Activated CD8-positive, alpha-beta T cell treated with anti-CD3 and anti-CD28 coated beads for 36 hours (primary cell): ENCODE measurements at places on chromosomes 2 and 18.

DNA sequence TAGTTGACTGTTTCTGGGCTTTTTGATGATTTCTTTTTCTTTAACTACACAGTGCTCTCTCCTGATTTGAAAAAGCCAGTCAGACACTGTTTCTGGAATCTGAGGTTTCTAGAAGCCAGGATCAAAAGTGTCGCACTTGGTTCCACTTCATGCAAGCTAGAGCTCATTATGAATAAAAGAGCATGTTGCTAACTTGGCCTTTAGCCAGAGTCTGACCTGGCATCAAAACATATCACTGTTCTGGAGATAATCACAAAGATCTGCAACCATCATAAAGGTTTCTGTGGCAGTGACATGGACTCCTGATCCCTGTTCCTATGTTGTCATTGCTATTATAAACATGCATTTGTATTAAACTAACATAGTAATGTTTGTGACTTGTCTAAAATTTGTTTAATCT is 76.1 kb upstream of the MAPRE2 start:
- DNase-seq = no peak

GRCh38 chr2:179861416-179862067 is at the start of gene ZNF385B:
Gene ZNF385B (minus strand): TSS chr2:179861612.
- peak; percentile 3 for DNase-seq

DNA sequence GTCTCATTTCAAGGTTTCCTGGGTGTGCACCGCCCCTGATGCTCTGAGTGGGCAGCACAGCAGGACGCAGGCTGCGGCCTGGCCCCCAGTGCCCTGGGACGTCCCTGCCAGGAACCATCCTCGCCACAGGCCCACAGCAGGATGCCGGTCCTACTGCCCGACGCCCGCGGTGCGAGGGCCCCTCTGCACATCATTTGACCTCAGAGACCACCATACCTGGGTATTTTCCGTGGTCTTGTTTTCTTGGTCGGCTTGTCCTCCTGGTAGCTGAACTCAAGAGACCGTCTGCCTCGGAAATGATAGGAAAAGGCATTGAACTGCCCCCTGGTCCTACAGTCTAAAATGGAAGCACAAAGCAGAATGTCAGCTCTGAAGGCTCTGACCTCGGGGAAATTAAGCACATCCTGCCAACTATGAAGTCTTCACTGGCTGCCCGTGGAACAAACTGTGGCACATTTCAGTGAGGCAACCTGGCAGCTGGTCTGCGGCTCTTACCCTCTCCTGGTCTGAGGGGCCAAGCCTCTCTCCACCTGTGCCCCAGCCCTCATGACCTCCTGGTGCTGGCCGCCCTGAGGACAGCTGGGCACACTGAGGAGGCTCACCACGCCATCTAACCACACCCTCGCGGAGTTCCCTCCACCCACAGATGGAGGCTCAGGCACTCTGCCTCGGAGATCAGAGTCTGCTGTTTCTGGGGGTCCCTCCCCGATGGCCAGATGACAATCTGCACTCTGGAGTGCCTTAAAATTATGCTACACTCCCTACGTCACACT is 105.0 kb downstream of the PXDN start:
- DNase-seq = no peak

- peak; percentile 37 for DNase-seq
These were observed 166.6 kb downstream of the RNF144A start for GRCh38 chr2:7083580-7084509.

DNA sequence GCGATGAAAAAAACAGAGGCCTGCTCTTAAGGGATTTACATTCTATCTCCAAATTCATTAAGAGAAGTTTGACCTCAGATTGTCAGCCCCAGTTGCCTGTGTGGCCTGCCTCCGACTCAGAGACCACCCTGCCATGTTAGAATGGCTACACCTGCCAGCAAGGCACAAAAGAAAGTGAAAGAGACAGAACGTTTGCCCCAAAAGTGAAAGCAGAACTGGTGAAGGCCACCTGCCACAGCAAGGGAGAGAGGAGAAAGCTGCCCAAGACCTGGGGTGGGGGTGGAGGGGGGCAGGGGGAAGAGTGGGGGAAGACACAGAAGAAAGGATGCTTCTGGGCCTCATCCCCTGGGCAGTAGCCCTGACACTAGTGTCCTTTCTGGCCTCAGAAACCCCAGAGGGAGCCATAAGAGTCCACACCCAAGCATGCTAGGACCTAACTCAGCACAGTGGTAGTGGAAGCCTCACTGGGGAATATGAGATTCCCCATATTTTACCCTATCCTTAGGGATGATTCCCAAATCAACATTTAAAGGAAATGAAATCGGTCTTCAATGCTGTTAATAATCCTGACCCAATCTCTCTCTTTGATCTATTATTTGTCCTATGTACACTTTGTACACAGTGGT is 389.7 kb downstream of the TXNL1 start:
- peak; percentile 3 for DNase-seq

DNA sequence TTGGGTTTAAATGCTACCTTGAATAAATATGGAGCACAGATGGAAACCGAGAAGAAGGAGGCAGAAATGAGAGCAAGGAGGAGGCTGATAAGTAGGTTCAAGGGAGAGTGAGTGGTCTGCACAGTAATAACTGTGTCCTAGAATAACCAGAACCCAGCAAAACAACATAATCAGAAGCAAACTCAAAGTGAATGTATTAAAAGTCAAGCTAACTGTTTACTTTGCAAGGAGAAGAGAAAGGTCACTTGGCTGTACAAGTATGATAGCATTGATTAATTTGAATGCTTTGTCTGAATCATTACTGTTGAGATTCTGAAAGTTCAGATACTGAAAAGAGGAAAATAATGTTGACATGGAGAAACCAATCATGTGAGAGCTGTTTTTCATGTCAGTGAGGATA is 258.8 kb downstream of the PLCL1 start:
- no peak for DNase-seq

DNA sequence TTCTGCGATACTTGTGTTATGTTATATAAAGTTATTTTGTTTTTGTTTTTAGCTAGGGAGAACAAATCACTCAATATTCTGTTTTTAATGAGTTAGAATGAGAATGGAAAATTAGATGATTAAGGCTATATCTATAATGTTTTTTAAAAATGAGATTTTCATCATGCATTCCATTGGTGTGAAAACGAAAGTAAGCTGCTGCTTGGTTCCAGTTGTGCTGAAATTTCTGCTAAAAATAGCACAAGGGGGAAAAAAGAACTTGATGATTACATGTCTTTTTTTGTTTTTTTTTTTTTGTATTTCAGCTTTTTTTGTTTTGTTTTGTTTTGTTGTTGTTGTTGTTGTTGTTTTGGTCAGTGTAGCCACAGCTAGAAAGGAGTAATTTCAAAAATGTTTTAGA is 242.6 kb upstream of the KCNJ3 start:
- DNase-seq = no peak

- peak; percentile 36 for DNase-seq
These were observed 510.5 kb upstream of the TNP1 start for GRCh38 chr2:217370391-217370790.
